Renal pelvis (tissue), 12 donors: ENCODE measurements at places on chromosomes 3 and 15.
A peak's percentile ranks its signal among the peaks of the same experiment; 100 is the strongest.

- DNase-seq: no peak
These were observed 30.8 kb downstream of the DNAH1 start for GRCh38 chr3:52346623-52347530.

DNA sequence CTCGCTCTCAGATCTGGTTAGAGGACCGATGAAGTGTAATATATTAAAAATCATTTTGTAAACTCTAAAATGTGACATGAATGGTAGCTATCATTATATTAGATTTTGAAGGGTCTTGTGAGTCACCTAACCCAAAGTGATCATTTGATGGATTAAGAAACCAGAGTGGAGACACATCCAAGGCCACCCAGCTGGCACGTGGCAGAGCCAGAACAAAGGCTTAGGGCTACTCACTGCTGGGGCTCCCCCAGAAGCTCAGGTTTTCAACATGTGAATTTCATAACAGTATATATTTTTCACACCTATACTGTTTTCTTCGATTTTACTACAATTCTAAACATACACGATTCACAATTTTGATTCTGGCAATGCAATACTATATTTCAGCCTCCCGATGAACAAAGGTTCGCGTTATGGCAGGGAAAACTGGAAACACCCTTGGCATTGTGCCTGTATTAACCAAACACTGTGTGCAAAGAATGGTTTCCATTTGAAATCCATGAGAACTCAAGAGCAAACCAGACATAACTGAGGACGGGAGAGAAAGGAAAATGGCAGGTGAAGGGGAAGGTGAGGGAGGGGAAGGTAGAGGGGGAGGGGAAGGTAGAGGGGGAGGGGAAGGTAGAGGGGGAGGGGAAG is 88.9 kb downstream of the ADAMTS17 start:
- no peak for DNase-seq

GRCh38 chr3:48989126-48989795 is 780 bp upstream of the P4HTM start:
- no peak for DNase-seq

DNA sequence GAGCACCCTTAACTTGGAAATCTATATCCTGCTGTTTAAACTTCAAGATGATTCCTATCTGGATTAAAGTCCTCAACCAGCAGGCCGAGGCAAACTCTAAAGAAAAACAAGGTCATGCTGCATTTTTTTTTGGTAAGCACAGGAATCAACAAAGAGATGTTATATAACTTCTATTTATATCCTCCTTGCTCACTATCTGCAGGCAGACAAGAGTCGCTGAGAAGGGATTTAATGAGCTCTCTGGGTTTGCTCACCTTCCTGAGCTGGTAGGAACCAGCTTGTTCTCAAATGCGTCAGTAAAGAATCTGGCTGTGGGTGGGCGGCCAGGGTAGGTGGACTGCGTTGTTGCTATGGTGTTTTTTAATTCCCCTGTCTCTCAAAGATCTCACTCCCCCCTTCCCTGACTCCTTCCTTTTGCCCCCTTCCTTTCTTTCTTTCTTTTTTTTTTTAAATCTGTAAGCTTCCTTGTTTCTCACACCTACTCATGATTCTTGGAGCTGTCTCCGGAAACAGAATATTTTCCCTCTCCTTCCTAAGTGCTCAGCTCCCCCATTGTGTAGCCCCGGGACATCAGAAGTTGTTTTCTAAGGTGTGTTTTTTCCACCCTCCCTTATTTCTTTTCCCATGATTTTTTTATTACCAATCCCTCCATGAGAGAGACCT is 228.8 kb upstream of the BHLHE40 start:
- no peak for DNase-seq

GRCh38 chr15:38944536-38944935 is 379.9 kb upstream of the RASGRP1 start:
- DNase-seq: no peak

GRCh38 chr3:27315003-27315402 is 54.2 kb downstream of the NEK10 start:
- DNase-seq: no peak

- DNase-seq: no peak
These were observed 1.0 kb downstream of the NGRN start for GRCh38 chr15:90266485-90266884.

- peak; percentile 64 for DNase-seq
These were observed 818 bp downstream of the SLC4A7 start for GRCh38 chr3:27483117-27484014.

DNA sequence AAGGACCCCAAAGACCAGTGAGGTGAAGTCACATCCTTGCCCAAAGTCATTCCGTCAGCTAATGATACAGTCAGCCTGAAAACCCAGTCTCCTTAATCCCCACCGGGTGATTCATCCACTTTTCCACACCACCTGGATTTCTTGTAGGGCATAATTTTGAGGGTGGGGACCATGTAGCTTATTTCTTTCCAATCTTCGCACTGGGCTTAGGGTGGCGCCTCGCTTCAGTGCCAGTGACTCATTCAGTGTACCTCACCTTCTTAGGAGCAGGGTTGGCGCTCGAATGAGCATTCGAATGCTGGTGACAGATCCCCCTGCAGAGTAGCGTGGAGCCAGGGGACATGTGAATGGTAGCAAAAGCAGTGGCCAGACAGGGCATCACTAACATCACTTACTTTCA is 24.0 kb downstream of the BMF start:
- DNase-seq: no peak

GRCh38 chr3:187705164-187705563 is 2.8 kb upstream of the RTP2 start:
- DNase-seq: no peak

- DNase-seq: no peak
These were observed 234.6 kb downstream of the SUCLG2 start for GRCh38 chr3:67419779-67420178.

DNA sequence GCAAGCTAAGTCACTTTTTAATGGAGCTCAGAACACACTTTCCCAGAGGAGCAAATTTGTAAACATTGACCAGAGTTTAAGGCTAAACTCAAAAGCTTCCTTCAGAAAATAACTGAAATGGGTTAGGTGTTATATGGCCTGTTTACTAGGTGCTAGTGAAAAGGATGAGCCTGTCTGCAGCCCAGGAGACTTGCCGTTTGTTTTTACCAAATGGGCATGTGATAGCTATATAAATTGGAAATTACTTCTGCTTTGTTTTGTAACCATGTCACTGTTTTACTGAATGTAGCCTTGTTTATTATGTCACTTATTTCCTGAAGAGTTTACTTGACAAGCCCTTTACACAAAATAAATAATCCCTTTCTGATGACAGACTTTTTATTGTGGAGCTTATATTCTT is 109.4 kb upstream of the THSD4 start:
- DNase-seq: no peak

DNA sequence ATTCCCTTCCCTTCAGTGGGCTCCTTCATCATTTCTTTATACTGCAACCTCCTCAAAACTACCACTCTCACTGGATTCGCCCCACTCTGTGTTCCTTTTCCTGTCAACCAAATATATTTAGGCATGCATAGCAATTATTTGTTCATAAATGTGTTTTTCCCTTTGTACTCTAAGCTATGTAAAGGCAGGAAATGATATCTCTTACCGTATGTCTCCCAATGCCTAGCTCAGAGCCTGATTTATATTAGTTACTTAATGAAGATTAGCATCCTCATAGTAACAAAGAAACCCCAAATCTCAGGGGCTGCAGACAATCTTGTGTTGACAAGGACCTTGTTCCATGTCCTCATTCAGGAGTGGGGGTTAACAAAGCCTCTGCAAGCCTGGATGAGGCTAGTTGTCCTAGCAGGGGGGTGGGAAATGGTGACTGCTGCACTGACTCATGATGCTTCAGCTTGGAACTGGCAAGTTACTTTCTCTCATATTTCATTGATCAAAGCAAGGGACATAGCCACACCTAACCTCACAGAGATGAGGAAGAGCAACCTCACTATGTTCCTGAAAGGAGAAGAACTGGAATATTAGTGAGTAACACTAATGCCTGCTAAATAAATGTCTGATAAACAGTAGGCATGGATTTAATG is 15.2 kb downstream of the PHLDB2 start:
- DNase-seq: no peak

GRCh38 chr3:197227780-197228574 is 70.4 kb downstream of the DLG1 start:
- DNase-seq: no peak

- peak; percentile 94 for DNase-seq
These were observed 7.6 kb downstream of the EPHB3 start for GRCh38 chr3:184568924-184569829.

DNA sequence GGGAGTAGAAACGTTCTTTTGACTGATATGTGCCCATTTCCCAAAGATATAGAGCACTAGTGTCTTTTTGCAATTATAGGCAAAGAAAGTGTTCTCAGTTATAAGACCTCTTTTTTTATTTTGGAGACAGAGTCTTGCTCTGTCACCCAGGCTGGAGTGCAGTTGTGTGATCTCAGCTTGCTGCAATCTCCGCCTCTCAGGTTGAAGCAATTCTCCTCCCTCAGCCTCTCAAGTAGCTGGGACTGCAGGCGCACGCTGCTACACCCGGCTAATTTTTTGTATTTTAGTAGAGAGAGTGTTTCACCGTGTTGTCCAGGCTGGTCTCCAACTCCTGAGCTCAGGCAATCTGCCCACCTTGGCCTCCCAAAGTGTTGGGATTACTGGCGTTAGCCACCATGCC is 20.7 kb upstream of the ZNF639 start:
- DNase-seq: no peak

DNA sequence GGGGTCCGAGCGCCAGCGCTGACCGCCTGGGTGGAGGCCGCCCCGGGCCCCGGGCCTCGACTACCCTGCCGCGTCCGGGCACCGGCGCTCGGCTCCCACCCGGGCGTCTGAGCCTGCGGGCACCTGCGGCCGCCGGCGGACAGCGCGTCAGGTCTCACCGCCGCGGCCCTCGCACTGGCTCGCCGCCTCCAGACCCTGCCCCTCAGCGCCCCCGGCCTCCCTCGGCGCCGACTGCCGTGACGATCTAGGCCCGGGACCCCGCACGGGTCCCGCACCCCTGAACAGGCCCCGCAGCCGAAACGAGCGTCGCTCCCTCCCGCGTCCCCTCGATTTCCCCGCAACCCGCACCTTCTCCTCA is 297 bp downstream of the PRC1 start:
- DNase-seq: no peak

GRCh38 chr3:185717627-185718402 is 107.0 kb downstream of the IGF2BP2 start:
- DNase-seq: no peak

DNA sequence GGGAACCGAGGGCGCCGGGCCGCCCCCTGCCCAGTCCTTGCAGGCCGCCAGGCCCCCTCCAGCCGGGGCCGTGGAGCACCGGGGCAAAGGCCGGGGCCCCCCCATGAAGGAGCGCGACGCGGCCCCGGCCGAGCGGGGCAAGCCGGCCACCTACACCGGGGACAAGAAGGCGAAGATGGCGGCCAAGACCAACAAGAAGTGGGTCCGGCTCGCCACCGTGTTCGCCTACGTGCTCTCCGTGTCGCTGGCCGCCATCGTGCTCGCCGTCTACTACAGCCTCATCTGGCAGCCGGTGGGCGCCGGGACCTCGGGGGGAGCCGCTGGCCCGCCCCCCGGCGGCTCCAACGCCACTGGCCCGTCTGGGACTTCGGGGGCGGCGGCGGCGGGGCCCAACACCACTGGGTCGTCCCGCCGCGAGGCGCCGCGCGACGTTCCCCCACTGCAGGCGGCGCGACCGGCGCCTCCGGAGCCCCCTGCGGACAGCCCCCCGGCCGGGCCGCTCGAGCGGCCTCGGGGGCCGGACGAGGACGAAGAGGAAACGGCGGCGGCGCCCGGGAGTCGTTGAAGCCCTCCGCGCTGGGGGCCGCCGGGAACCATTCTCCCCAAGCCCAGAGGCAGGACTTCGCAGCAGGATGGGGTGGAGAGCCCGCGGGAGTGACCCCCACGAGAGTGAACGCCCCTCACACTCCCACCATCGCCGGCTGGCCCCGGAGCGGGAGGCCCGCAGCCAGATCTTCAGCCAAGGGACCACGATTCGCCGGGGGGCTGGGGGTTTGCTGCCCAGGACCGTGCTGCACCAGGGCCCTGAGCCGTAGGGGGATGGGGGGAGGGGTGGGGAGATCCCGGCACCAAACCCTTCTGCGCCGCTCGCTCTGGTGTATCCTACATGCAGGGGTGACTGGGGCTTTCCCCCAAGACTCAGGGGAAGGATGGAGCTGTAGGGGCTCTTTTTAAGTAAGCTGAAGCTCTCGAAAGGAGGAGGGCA is 753 bp downstream of the INAFM2 start:
- no peak for DNase-seq

GRCh38 chr3:118863731-118864322 is 170.8 kb downstream of the IGSF11 start:
- no peak for DNase-seq

DNA sequence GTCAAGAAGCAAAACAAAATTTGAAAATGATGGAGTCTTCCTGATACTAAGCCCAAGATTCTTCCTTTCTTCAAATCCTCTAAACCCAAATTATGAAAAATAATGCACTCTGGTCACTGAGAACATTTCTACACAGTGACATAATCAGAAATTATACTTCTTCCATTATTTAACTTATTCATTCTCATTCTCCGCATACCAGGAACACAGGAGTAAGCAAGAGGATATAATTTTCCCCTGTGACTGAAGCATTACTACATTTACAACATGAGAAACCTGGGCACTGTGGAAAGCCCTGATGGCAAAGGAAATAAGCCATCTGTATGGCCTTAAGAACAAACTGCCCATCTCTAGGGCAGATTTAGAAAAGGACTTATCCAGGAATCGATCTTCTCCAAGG is 47.0 kb downstream of the EXD1 start:
- no peak for DNase-seq

DNA sequence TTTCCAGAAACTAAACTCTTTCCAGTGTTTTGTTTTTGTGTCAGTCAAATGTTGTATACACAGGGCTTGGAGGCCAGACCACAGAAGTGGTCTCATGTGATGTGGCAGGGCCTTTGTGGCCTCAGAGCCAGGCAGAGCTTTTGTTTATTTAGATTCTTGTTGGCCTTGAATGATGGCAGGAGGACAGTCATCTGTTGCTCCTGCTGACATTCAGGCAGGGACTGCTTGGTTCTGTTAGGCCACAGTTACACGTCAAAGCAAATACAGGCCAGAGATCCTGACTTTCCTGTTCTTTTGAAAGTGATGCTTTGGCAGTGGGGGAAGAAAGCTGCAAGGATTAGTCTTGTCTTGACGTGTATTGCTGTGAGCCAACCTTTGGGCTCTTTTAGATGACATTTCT is 325.1 kb downstream of the CACNA2D3 start:
- no peak for DNase-seq

GRCh38 chr15:60571008-60571420 is 92.1 kb upstream of the ICE2 start:
- no peak for DNase-seq

DNA sequence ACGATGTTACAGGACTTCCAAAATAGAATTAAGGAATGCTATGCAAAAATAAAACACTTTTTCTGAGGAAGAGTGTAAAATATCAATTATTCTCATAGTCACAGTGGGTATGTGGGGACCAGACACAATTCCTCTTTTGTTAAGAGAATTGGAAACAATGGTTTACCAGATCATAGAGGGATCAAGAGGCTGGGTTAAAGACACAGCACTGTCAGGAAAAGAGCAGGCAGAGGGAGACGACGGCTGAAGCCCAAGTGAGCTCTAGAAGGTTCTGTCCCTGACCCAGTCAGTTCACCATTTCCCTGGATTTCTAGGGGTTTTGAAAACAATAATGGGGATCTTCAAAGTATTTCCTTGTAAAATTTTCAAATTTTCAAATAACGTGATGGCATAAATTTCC is 54.0 kb upstream of the POLR2M start:
- DNase-seq: no peak
